ENCODE measurements at places on chromosomes 2 and 18.

GRCh38 chr18:45662468-45662867, 47.2 kb downstream of the SLC14A2 start:
- no peak for DNase-seq

DNA sequence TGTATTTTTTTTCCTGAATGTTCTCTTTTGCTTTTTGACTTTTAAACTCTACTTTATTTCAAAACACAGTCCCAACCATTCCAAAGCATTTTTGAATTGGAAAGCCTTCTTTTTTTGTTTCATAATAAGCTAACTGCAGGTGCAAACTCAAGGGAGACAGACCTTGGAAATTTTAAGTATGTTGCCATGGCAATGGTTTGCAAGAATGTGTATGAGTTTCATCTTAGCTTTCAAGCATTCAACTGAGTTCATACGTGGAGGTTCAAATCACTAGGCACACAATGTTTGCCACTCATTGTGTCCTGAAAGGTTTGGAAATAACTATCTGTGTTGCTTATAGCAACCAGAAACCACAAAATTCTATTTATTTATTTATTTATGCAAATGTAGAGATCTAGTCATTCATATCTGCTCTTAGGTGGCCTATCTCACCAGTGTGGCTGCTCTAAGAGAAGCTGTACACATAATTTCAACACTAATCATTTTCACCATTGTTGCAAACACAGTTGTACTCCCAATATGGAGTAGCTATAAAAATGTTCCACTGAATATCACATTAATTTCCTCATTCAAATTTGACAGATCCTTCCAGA, 805.7 kb upstream of the FSHR start:
- DNase-seq: peak; percentile 58

DNA sequence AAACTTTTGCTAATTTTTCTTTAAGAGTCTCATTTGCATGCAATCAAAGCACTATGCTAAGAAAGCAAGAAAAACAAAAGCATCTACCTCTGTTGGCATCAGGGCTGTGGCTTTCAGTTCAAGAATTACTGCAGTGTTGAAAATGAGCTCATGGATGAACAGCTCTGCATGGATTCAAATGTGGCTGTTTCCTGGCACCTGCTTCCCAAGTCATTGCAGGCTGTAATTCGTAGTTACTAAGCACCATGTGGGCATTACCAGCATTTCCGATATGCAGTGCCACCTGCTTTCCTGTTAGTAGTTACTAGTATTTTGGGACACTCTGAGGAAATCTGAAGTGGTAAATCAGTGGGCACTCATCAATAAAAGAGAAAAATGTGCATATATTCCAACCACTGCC, 37.8 kb upstream of the FAM110C start:
- peak; percentile 70 for DNase-seq

DNA sequence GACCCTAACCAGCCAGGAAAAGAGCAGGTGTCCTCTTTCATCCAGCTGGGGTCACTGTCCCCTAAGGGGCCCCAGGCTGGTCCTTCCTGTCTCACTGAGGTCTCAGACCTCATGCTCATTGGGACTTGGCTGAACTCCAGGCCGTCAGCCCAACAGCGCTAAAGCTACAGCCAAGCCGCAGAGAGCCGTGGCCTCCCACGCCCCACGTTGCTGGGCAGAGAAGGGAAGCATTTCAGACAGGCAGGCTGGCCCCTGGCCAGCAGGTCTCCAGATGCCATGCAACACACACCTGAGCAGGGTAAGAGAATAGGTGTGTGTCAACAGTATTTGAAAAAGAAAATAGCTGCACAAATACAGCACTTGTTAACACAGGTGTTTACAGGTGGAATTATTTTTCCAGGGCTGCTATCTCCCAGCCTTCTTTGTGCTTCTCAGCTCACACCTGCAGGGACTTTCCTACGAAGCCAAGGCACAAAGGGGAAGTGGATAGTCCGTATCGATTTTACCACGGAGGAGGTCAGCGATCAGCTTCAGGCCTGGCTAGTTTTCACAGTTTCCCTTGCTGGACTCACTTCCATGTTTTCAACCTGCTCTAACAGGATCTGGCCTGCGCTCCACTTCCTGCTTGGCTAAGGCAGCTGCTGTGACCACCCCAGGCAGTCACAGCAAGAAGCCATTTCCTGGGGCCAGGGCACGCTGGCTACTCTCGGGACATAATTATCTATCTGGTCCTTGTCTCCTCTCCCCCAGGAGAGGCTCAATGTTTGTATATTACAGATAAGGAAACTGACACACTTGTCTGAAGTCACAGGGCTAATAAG, 156.1 kb upstream of the ID2 start:
- no peak for DNase-seq

DNA sequence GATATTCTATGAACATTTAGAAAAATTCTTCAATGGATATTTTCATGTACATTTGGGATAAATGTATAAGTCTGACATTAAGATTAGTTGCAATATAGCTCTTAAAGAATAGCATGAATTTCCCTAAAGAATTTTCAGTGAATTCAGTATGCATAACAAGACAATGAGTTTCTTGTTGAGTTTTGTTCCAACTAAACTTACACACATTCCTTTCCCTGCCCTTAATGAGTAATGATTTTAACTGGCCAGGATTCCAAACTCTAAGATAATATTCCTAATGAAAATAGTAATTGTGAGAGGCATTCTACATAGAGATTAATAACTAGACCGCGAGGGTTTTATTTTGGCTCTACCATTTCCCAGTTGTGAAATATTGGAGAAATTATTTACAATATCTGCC, 390.3 kb upstream of the GALNT5 start:
- DNase-seq: no peak
